Activated T-cell treated with anti-CD3 and anti-CD28 coated beads, Interleukin-2, amount 50 U/mL, for 72 hours (primary cell): ENCODE measurements at places on chromosomes 12 and 14. TPM values are rescaled to one million over a fixed set of nuclear protein-coding genes. Genes with fewer than 3 reads are reported as not detected.

DNA sequence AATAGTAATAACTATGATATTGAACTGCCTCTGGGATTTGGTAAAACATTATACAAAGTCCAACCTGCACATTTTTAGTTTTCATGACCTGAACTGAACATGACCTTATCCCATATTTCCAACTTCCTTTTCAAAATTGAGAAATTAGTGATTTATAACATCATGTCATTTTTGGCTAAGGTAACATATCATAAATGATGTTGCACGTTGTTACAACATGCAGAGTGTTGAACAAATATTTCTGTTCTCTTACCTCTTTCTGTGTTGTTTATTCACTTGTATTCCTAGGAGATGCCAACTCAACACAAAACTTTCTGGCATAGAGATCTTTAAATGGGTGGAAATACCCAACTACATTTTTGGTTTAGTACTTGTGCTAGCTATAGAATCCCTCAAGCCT, 496.0 kb downstream of the SLC6A15 start:
- DNase-seq: no peak
- no peak overlapping the region for H3K27ac ChIP-seq
- H3K4me3 ChIP-seq: no peak overlapping the region
- no peaks in the 10 kb centered on the region for H3K36me3 ChIP-seq
- no peaks in the 10 kb centered on the region for H3K4me1 ChIP-seq
- H3K27me3 ChIP-seq: no peaks in the 10 kb centered on the region

DNA sequence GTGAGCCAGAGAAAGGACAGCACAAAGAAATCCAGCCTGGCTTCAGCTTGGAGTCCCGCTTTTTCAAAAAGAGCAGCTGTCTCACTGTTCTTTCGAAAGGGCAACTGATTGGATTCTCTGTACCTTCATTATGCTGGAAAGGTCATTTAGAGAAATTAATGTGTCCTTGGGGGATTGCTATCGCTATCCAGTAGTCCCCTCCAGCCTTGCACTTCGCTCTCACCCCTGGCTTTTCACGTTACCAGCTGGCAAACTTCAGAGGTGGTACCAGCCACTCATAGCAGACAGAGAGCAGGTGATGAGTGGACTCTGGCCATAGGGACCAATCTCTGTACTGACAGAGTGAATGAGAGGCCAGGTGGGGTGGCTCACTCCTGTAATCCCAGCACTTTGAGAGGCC, 11.8 kb upstream of the NUAK1 start:
- H3K4me1 ChIP-seq: no peaks in the 10 kb centered on the region
- no peaks in the 10 kb centered on the region for H3K36me3 ChIP-seq
- no peak for DNase-seq
- H3K4me3 ChIP-seq: no peak overlapping the region
- peaks cover 28% of the 10 kb centered on the region for H3K27me3 ChIP-seq

DNA sequence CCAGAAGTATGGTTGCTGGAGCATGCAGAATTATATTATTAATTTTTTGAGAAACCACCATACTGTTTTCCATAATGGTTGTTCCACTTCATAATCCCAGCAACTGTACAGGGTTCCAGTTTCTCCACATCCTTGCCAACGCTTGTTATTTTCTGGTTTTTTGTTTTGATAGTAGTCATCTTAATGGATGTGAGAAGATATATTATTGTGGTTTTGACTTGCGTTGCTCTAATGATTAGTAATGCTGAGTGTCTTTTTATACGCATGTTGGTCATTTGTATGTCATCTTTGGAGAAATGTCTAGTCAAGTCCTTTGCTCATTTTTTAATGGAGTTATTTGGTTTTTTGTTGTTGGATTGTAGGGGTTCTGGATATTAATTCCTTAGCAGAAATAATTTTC, 58.1 kb downstream of the DAAM1 start:
- H3K36me3 ChIP-seq: no peaks in the 10 kb centered on the region
- no peak overlapping the region for H3K27ac ChIP-seq
- H3K4me3 ChIP-seq: no peak overlapping the region
- no peak for DNase-seq
- peaks cover 18% of the 10 kb centered on the region for H3K4me1 ChIP-seq

- no peaks in the 10 kb centered on the region for H3K27me3 ChIP-seq
- DNase-seq: no peak
- H3K4me3 ChIP-seq: no peak overlapping the region
- H3K36me3 ChIP-seq: no peaks in the 10 kb centered on the region
- no peak overlapping the region for H3K27ac ChIP-seq
Observed at GRCh38 chr12:21054334-21054733, 76.7 kb upstream of the SLCO1B1 start.

Gene TRPV4
- total RNA-seq: not detected

Gene SLC6A12
- 1.3 TPM for total RNA-seq

DNA sequence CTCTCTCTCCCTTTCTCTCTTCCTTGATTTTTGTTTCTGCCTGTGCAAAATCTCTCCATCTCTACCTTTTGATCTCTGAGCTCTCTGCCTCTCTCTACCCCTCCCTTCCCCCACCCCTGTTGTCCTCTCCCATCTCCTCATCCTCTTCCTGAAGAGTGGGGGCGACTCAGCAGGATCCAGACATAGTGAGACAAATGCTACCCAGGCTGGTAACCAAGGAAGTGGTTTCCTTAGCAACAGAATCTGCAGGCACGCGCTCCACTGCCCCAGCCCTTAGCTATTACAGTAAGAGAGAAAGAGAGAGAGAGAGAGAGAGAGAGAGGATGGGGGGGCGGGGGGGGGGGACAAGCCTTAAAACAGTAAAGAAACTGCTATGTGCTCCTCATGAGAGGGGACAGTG, 85.6 kb downstream of the CMKLR1 start:
- peaks cover 5% of the 10 kb centered on the region for H3K27me3 ChIP-seq
- no peaks in the 10 kb centered on the region for H3K36me3 ChIP-seq
- H3K27ac ChIP-seq: no peak overlapping the region
- no peaks in the 10 kb centered on the region for H3K4me1 ChIP-seq
- H3K4me3 ChIP-seq: no peak overlapping the region
- DNase-seq: no peak

DNA sequence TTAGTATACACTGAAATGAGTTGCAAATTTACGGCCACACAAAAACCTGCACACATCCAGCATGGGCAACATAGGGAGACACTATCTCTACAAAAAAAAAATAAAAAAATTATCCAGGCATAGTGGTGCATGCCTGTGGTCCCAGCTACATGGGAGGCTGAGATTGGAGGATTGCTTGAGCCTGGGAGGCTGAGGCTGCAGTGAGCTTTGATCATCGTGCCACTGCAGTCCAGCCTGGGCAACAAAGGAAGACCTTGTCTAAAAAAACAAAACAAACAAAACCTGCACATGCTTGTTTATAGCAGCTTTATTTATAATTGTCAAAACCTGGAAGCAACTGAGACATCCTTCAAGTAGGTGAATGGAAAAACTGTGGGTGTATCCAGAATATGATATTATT, 4.9 kb upstream of the TOMM20L start:
- H3K4me3 ChIP-seq: no peak overlapping the region
- H3K27ac ChIP-seq: no peak overlapping the region
- no peaks in the 10 kb centered on the region for H3K27me3 ChIP-seq
- H3K4me1 ChIP-seq: peaks cover 5% of the 10 kb centered on the region

GRCh38 chr14:54299410-54300363, 97.1 kb upstream of the CDKN3 start:
- H3K27ac ChIP-seq: no peak overlapping the region
- H3K4me3 ChIP-seq: no peak overlapping the region
- DNase-seq: no peak
- peaks cover 52% of the 10 kb centered on the region for H3K27me3 ChIP-seq
- no peaks in the 10 kb centered on the region for H3K4me1 ChIP-seq
- no peaks in the 10 kb centered on the region for H3K36me3 ChIP-seq

DNA sequence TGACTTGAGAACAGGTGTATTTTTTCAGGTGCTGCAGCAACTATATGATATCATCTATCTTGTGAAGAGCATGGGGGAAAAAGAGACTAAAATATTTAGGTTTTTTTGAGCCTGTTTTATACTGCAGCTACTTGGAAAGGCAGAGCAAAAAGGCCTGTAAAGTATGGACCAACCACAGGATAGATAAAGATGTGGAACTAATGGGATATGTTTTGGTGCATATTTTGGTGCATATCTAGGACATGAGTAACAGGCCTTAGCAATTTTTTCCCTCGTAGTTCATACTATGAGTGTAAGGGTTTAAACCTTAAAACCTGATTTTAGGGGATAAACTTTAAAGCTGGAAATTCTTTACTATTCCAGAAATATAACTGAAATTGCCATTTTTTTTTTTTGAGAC, 6.0 kb upstream of the GTSF1 start:
- DNase-seq: no peak
- H3K4me3 ChIP-seq: no peak overlapping the region

GRCh38 chr12:59717436-59717835, 121.6 kb downstream of the SLC16A7 start:
- DNase-seq: no peak
- H3K36me3 ChIP-seq: peaks cover 3% of the 10 kb centered on the region
- H3K27ac ChIP-seq: no peak overlapping the region
- no peaks in the 10 kb centered on the region for H3K27me3 ChIP-seq
- H3K4me1 ChIP-seq: no peaks in the 10 kb centered on the region
